ENCODE measurements at places on chromosomes 2 and 18.

DNA sequence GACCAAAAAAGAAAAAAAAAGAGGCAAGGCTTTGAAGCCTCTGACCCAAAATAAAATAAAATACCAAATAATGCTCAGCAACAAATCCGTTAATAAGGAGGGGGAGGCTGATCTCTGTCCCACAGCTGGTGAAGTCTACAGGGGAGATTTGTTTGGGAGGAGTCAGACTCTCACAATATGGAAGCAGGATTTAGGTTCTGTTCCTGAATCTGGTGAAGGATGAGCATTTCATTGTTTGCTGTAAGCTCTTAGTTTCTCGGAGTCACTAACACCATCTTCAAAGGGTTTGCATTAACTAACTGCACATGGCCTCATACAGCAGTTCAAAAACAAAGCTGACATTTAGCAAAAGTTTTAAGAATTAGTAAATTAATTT lies 339.4 kb upstream of the TNP1 start:
- no peak for DNase-seq

DNA sequence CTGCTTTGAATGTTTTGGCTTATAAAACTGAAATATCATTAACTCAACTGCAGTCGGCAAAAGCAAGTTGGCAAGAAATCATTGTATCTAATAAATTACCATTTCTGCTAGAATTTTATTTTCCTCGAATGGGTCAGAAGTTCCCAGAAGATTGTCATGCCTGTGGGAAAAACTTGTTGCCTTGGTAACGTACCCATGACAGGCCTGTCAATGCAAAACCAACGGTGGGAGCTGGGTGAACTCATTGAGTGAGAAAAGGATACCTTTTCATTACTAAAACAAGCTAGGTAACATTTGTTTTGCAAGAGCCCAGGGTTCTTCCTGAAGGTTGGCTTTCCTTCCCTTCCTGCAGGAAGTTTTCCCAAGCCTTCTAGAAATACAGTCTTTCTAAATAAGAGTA lies 9.5 kb downstream of the PLB1 start:
- DNase-seq = no peak

DNA sequence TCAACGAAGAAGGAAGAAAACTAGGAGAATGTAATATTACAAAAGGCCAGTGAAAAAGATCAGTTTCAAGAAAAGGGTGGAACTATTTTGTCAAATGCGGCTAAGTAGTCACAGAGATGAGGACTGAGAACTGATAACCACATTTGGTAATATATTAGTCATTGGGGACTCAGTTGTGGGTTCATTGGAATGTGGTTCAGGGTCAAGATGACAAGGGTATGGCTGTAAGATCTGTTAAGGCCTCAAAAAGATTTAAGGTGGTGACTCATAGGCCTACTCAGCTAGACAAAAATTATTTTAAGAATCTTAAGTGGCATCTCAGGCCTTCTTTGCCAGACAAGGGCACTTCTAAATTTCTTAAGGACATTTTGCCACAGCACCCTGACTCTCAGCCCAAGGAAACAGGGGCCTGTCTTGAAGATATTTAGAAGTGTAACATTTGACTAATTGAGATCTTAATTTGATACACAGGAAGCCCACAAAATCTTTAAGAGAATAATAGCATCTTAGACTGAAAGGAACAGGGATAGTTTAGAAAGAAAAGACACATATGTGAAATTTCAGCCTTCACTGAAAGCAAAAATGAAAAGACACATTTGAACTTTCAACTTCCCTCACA lies 81.3 kb downstream of the STRADB start:
- no peak for DNase-seq

DNA sequence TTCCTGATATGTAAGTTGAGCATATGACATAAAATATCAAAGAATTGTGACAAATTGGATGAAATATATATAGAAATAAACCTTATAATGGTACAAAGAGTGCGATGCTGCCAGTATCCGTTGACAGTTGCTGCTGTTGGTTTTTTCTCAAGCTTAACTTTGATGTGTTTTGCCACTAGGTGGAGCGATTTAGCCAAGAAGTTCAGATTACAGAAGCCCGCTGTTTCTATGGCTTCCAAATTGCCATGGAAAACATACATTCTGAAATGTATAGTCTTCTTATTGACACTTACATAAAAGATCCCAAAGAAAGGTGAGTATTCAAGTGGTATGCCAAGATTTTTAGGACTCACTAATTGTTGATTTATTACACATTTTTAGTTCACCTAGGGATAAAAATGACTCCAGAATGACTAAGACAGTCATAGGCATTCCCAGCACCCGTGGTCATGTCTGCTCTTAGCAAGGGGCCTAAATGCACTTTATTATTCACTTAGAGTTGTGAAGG lies 2.1 kb downstream of the RRM2 start:
- DNase-seq = peak; percentile 60

- peak; percentile 25 for DNase-seq
Observed at GRCh38 chr2:98378901-98379300, 32.6 kb downstream of the CNGA3 start.

DNA sequence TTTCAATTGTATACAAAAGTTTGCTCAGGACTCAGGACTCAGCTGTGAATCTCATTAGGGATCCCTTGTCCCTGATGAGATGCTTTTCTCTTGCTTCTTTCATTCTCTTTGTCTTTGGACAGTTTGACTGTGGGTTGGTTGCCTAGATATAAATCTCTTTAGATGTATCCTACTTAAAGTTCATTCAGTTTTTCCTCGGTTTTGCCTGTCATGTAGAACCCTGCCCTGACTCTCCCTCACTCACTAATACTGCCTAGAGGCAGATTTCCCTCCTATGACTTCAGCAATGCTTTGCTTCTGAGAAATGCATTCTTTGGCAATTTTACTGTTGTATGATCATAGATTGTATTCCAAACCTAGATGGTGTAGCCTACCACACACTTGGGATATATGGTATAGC lies 421.4 kb upstream of the TCF4 start:
- DNase-seq = no peak

GRCh38 chr2:127826047-127826446 lies 15.1 kb upstream of the WDR33 start:
- DNase-seq = peak; percentile 14

GRCh38 chr2:201987426-201987825 lies 46.2 kb upstream of the FZD7 start:
- no peak for DNase-seq

- DNase-seq = no peak
Observed at GRCh38 chr2:232776435-232776834, at the start of gene KCNJ13. TSS of gene KCNJ13 (minus strand) at chr2:232776565. CDS start at chr2:232771362, 5,203 bp downstream.

DNA sequence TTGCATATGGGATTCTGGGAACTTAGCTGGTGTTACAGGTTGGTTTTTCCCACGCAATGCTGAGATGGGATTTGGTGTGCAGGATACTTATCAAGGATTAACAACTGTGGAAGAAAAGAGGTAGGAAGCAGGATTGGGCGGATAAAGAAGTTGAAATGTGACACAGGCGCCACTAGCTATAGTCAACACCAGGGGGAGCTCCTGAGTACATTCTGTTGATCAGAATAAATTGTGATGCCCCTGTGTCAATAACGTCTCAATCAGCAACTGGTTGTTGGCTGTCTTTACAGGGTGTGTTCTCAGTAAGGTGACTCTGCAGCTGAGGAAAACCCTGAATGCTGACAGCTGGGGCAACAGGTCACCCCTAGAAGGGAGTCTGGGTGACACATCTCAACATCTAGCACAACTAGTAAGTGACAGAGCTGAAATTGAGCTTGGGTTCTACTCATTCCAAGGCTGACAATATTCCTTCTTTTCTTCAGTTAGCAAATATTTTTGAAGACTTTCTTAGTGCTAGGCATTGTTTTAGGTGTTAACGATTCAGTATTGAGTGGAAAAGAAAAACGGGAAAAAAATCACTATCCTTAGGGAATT lies 143.0 kb downstream of the ARL6IP6 start:
- no peak for DNase-seq

GRCh38 chr2:64639691-64640090 lies 14.0 kb downstream of the SERTAD2 start:
- DNase-seq = no peak

DNA sequence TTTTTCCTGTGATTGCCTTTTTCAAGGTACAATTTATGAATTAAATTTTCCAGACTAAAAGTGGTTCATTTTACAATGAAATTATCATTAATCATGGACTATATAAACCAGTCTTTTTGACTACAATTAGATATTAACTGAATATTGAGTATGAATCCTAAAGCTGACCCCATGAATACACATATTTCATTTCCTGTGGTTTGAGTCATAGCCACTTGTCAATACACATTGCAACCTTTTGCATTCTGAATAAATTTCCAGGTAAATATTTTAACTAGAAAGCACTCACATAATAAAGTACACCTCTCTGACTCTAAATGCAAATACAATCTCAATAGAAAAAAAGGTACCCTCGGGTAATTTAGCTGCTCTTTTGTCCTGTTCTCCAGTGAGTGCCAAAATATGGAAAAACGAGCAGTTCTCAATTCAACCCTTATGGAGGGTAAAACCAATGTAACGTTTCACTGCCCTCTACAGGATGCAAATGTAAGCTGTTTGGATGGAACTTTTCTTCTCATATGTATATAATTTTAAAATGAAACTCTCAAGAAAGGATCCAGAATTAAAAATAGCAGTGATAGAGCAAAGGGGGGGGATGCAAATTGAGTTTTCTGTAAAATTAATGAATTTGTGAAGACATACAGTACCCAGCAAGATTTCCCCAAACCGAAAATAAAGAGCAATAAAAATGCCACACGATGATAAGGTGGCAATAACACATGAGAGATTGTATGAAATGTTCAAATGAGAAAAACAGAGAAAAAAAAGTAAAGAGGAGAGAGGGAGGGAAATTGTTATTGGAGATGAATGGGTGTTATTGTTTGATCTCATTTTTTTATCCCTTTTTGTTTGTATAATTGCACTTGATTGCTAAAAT lies 1795.7 kb upstream of the PIK3C3 start:
- peak; percentile 82 for DNase-seq

- no peak for DNase-seq
Observed at GRCh38 chr18:22765896-22766295, 167.2 kb upstream of the RBBP8 start.

GRCh38 chr2:242029422-242030225 lies 160.1 kb downstream of the RTP5 start:
- DNase-seq = no peak

- no peak for DNase-seq
Observed at GRCh38 chr18:34991561-34991960, 49.7 kb upstream of the MAPRE2 start.

DNA sequence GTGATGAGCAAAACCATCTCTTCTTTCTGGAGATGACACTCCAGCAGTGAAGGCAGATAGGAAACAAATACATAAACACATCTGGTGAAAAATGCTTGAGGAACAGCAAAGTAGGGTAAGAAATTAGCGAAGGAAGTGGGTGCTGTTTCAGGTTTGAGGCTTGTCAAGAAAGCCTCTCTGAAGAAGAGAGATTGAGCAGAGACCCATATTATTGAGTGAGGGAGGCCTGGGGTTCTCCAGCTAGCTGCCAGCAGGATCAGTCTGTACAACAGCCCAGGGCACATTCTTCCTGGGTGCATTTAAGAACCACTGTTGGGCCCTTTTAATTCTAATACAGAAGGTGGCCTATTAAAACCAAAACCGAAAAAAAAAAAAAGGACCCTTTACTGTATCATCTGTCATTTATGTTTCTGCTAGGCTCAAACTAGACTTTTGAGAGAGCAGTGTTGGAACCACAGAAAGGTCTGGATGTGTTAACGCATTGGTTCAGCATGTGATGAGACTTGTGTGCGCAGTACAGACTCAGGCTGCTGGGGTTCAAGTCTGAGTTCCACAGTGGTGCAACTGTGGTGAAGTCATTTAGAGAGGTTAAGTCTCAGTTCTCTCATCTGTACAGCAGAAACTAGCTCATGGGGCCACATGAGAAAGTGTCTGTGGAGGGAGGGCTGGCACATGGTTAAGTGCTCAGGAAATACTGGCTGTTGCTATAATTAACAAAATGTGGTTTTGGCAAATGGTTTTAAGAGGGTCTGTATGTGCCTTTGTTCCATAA lies 28.9 kb downstream of the MGAT5 start:
- DNase-seq = no peak

DNA sequence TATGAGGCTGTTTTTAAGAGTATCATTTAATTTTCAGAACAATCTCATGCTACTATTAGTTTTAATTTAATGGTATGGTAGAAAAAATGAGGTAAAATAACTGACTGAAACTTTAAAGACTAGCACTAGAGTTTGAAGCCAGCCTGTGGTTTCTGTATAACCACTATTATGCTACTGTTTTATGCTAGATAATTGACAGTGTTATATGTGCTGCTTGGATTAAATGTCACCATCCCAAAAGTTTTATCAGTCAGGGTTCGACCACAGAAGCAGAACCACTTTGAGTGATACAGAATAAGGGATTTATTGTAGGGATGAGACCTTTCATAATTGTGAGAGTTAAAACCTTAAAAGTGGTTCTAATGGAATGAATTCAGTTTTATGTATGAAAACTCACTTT lies 271.6 kb downstream of the PTGR3 start:
- no peak for DNase-seq

All from NCI-H1092 treated with DMSO at 0.1 percent for 48 hours (cell line).